ENCODE measurements at places on chromosomes 1 and 21. TPM values are rescaled to one million over a fixed set of nuclear protein-coding genes. Genes with fewer than 3 reads are reported as not detected.

- no peaks in the 10 kb centered on the region for H3K27me3 ChIP-seq
- no peaks in the 10 kb centered on the region for H3K36me3 ChIP-seq
- H3K4me1 ChIP-seq: no peaks in the 10 kb centered on the region
- no peak overlapping the region for H3K4me3 ChIP-seq
- H3K27ac ChIP-seq: no peak overlapping the region
These were observed 31.0 kb downstream of the TRIT1 start for GRCh38 chr1:39852214-39852791.

- H3K4me3 ChIP-seq: peak overlapping the region; percentile 49
- no peaks in the 10 kb centered on the region for H3K27me3 ChIP-seq
- H3K4me1 ChIP-seq: peaks cover 83% of the 10 kb centered on the region
- peak overlapping the region; percentile 80 for H3K27ac ChIP-seq
- H3K36me3 ChIP-seq: peaks cover 7% of the 10 kb centered on the region
These were observed 8.6 kb downstream of the ITGB2 start for GRCh38 chr21:44912158-44912473.

DNA sequence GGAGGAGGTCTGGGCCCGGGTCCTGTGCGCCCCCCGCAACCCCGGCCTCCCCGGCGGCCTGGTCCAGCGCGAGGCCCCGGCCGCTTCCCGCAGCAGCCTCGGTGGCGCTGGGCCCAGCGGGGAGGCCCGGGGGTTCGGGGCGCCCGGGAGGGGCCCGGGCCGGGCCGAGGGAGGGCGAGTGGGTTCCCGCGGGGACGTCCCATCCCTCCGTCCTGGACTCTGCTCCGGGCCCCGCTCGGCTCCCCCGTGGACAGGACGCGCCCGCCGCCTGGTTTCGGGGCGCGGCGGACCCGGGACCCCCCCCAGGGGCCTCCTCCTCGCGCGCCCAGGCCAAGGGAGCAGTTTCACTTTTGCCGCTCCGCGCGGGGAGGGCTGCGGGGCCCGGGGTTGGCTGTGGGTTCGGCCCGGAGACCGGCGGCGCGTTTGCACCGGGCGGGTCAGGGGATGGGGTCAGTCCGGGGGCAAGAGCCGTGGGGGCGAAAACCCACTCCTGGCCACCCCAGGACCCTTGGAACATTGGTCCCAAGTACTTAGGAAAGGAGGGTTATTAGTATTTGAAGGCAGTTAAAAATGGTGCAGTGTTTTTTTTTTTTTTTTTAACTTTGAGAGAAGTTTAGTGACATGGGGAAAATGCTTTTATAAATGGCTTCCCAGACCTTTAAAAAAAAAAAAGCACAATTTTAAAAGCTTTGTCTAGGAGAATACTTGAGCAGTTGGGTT is 677 bp downstream of the AGPAT3 start:
- peaks cover 17% of the 10 kb centered on the region for H3K4me1 ChIP-seq
- peak; percentile 60 for DNase-seq
- H3K27me3 ChIP-seq: no peaks in the 10 kb centered on the region
- peak overlapping the region; percentile 62 for H3K4me3 ChIP-seq
- peak overlapping the region; percentile 72 for H3K27ac ChIP-seq

The PODN gene
- polyA plus RNA-seq: not detected

The SLC2A1 gene
- 18.6 TPM for polyA plus RNA-seq

- peak; percentile 67 for DNase-seq
- H3K36me3 ChIP-seq: no peaks in the 10 kb centered on the region
These were observed at the start of gene MSTO1 for GRCh38 chr1:155609515-155610256. TSS of gene MSTO1 (plus strand) at chr1:155610218. CDS start at chr1:155610249, 31 bp downstream.

- DNase-seq: no peak
- H3K36me3 ChIP-seq: no peaks in the 10 kb centered on the region
- H3K4me3 ChIP-seq: no peak overlapping the region
- H3K27me3 ChIP-seq: no peaks in the 10 kb centered on the region
- no peak overlapping the region for H3K27ac ChIP-seq
- H3K4me1 ChIP-seq: no peaks in the 10 kb centered on the region
These were observed 108.8 kb downstream of the BACH1 start for GRCh38 chr21:29407571-29407970.

DNA sequence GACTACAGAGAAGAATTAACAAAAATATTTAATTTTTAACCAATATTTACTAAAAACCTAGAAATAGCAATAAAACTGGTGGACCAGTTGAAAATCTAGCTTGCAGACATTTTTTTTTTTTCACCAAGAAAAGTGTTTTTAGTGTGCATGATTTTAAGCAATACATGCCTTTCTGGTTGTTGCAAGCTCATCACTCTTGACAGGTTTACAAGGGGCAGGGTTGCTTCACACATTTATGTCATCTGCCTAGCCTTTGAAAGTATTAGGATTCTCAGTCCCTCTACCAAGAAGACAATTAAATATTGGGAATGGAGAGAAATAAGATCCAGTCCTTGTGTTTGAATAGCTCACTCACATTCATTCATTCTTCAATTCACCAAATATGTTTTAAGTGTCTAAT is 53.8 kb upstream of the LYPLAL1 start:
- H3K27ac ChIP-seq: no peak overlapping the region
- H3K27me3 ChIP-seq: no peaks in the 10 kb centered on the region
- H3K4me3 ChIP-seq: no peak overlapping the region

The PADI1 gene
- polyA plus RNA-seq: not detected

The MSH4 gene
- polyA plus RNA-seq: not detected

The UBL4B gene
- not detected for polyA plus RNA-seq

DNA sequence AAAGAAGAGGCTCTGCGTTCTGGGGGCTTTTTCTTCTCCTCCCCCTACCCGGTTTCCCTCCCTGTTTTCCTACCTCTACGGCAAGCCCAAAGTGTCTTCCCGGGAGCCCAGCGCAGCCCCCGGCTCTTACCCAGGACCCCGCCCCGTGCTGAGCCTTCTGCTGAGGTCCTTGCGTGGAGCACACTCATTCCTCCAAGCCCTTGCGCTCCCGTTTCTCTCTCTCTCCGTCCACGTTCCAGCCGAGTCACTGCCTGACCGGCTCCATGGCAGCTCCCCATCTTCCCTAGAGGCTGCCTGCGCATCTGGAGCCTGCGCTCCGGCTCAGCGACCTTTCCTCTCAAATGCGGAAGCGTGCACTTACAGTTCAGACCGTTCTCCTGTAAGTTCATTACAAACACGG is 24.9 kb upstream of the PDXK start:
- H3K36me3 ChIP-seq: no peaks in the 10 kb centered on the region
- no peak overlapping the region for H3K27ac ChIP-seq
- no peaks in the 10 kb centered on the region for H3K4me1 ChIP-seq
- no peaks in the 10 kb centered on the region for H3K27me3 ChIP-seq

- H3K36me3 ChIP-seq: no peaks in the 10 kb centered on the region
- no peak overlapping the region for H3K27ac ChIP-seq
- no peak overlapping the region for H3K4me3 ChIP-seq
- H3K27me3 ChIP-seq: no peaks in the 10 kb centered on the region
These were observed 19.6 kb upstream of the SPAG17 start for GRCh38 chr1:118204648-118205047.

The SMPDL3B gene
- not detected for polyA plus RNA-seq

DNA sequence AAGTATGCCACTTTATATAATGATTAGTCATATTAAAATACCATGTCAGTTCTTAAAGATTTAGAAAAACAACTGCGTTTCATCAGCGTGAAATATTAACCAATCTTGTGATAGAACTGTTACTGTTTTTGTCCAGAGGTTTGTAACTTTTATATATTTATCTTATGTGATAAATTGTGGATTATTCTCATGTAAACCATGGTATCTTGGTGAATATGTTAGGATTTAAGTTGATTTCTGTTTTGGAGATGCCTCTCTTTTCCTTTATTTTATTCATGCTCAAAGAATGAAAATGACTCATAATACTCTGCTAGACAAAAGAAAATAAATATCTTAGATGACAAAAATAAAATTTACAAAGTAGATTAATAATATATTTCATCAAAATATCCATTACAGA is 88.4 kb downstream of the ADGRL4 start:
- H3K4me1 ChIP-seq: no peaks in the 10 kb centered on the region
- no peaks in the 10 kb centered on the region for H3K27me3 ChIP-seq
- no peaks in the 10 kb centered on the region for H3K36me3 ChIP-seq
- H3K4me3 ChIP-seq: no peak overlapping the region
- DNase-seq: no peak
- H3K27ac ChIP-seq: no peak overlapping the region

- H3K4me3 ChIP-seq: no peak overlapping the region
- no peaks in the 10 kb centered on the region for H3K27me3 ChIP-seq
- no peak overlapping the region for H3K27ac ChIP-seq
- H3K4me1 ChIP-seq: peaks cover 24% of the 10 kb centered on the region
These were observed 51.5 kb downstream of the SLC66A1 start for GRCh38 chr1:19363536-19364152.

DNA sequence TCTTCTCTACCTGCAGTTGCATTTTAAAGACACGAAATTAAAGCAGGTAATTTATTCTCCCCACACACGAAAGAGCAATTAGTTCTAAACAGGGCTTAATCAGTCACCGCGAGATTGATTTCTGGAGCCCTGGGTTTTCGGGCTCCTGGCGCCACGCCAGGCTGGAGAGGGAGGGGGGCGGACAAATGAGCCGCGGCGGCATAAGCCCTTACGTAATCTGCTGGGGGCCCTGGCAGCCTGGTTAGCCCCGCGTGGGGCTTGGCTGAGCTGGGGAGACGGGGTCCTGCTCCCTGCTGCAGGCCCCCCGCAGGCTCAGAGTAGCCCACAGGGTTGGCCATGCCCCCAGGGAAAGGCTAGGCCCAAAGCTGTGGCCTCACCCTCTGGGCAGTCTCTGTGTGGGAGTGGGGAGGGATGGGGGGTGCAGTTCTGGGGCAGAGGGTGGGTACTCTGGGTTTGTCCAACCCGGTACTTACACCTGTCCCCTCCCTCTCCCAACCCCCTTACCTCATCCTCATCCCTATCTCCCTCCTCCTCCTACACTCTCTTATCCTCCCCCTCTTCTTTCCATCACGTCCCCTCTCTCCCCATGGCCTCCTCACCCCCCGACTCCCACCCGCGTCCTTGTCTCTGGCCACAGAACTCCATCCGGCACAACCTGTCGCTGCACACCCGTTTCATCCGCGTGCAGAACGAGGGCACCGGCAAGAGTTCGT is 19.9 kb downstream of the FOXO6 start:
- H3K4me3 ChIP-seq: peak overlapping the region; percentile 17
- no peaks in the 10 kb centered on the region for H3K36me3 ChIP-seq
- H3K27me3 ChIP-seq: no peaks in the 10 kb centered on the region
- no peak for DNase-seq
- no peaks in the 10 kb centered on the region for H3K4me1 ChIP-seq
